Left ventricle myocardium superior (tissue), 1 donor: ENCODE measurements at places on chromosomes 13 and 19.
A peak's percentile ranks its signal among the peaks of the same experiment; 100 is the strongest.

- no peak for DNase-seq
Measured at GRCh38 chr19:44762038-44762437, 13.5 kb downstream of the BCL3 start.

DNA sequence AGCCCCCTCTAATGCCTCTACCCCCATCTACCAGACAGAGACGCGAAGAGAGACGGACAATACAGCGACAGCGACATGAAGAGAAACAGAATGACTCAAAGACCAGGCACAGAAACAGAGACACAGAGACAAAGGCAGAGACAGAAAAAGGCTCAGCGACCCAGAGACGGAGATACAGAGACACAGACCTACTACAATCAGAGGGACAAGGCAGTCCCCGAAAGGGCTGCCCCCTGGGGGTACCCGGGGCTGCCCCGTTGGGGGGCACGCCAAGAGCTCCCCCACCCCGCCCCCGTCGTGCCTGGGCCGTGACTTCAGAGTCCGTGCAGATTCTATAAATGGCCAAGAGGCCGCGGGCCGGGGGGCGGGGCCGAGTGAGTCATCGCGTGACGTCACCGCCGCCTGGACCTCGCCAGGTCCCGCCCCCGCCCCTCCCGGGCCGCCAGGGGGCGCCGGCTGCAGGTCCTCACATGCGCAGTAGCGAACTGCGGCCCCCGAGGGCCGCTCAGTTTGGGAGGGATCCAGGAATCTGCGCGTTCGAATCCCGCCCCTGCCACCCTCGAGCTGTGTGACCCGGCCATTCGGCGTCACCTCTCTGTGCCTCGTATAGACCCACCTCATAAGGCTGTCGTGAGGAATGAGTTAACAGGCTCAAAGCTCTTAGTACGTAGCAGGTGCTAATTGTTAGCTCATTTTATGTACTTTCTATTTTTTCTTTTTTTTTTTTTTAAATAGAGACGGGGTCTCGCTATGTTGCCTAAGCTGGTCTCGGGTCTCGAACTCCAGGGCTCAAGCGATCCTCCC, 2.7 kb upstream of the CNN1 start:
- DNase-seq = peak; percentile 96

- DNase-seq = no peak
Measured at GRCh38 chr13:84082462-84082861, 200.2 kb upstream of the SLITRK1 start.

DNA sequence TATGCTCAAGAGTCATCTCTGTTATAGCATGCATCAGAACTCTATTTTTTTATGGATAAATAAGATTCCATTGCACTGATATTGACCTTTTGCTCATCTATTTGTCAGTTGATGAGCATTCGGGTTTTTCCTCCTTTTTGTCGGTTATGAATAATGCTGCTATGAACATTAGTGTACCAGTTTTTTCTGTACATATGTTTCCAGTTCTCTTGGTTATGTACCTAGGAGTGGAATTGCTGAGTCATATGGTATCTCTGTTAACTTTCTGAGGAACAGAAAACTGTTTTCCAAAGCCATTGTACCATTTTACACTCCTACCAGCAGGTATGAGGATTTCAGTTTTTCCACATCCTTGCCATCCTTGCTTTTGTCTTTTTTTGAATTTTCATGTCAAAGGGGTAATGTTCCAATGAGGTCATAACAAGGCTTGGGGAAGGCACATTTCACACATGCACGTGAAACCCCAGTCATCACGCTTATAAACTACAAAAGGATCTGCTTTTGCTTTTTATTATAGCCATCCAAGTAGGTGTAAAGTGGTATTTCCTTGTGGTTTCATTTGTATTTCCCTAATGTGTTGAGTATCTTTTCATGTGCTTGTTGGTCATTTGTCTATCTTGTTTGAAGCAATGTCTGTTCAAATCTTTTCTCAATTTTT, 14.6 kb downstream of the KBTBD7 start:
- DNase-seq = no peak

DNA sequence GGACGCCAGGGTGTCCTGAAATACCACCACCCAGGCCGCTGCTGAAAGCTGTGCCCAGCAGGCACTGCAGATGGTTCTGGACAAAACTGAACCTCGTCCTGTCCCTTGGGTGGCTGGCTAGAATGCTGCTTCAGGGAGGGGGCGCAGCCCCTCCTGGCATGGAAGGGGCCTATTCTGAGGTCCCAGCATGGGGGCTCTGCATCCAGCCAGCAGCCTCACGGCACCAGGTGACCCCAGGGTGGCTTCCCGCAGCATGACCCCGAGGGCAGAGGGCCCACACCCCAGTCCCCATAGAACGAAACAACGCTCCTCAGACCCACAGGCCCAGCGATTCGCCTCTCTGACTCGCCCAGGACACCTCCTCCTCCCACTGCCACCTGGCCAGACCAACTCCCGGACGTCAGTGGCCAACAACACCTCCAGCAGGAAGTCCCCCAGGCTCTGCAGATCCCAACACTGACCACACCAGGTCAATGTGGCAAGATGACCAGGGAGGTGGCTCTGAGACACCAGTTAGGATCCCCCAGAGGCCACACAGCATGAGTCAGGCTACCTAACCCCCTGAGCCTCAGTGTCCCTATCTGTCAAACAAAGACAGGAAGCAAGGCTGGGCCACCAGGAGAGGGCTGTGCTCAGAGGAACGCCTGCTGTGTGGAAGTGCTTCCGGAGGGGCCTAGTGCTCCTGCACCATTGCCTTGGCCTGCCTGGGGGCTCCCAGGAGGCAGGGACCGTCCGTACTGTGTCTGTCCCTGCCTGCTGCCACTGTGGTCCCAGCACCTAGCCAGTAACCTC, 6.1 kb downstream of the MKNK2 start:
- DNase-seq = peak; percentile 30

GRCh38 chr13:107886118-107886517, 329.2 kb downstream of the LIG4 start:
- DNase-seq = no peak

DNA sequence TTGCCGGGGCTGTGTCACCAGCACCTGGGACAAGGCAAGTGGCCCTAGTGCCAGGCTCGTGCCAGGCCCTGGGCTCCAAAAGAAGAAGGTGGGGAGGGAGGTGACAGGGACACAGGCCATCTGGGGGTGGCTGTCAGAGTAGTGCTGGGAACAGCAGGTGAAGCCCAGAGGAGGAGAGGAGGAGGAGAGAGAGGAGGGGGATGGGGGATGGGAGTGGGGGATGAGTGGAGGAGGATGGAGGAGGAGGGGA, 18.7 kb downstream of the LSM4 start:
- DNase-seq = peak; percentile 76

DNA sequence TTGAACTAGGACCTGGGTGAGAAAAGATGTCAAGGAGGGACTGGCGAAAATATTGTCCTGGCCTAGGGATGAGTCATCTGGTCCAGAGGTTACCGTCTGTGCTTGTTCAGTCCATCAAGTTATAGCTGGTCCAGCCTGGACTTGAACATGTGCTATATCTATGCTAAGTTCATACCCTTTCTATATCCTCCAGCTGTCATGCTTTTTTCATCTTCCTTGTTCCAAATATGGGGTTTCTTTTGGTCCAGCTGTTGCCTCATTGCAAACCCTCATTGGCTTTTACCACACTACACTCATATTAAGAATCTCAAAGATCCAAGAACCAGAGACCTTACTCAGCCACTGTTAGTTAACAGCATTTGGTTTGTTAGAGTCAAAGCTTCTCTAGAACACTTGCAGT, 19.1 kb upstream of the KLF12 start:
- no peak for DNase-seq
